ENCODE measurements at places on chromosomes 12 and 14.

DNA sequence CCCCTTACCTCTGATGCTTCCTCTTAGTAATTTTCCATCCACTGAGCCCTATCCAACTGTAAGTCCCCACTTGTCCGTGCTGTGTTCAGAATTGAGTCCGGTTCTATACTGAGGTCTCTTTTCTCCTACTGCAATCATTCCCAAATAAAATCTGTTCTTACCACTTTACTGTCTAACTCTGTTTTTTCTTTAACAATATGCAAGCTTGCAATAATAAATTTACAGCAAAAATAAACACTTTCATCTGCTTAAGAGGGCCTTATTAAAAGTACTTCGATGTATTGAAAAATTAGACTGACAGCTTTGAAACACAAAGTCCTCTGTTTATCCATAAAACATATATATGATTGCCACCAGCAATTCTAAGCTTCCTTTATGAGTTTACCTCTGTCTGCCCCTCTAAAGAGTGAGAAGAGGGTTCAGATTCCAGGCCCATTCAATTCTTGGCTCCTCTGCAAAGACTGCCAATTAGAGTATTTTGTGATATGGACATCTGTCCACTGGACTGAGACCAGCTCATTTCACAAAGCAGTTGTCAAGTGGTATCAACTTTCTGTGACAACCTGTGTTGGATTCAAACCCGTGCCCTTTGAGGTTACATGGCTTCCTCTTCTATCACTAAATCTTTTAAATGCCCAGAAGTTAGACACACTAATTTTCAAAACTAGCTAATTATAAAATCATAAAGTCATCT is 39.9 kb upstream of the G2E3 start:
- DNase-seq: no peak

DNA sequence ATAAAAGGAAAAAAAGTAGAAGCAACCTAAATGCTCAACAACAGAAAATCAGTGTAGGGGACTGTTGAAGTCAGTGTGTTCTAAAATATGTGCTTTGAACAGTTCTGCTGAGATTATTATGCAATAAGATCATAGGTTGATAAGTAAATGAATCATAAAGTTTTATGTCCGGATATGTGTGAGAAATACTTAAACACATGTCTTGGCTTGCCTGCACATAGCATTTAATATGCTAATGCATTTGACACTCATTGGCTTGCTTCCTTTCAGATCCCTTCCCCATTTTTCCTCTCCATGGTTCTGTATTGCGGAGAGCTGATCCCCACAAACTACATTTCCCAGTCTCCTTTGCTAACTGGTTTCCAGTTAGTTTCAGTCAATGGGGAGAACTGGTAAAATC is 573.8 kb upstream of the TBX3 start:
- DNase-seq: no peak

GRCh38 chr12:30631740-30632139 is 63.9 kb downstream of the IPO8 start:
- DNase-seq: no peak

DNA sequence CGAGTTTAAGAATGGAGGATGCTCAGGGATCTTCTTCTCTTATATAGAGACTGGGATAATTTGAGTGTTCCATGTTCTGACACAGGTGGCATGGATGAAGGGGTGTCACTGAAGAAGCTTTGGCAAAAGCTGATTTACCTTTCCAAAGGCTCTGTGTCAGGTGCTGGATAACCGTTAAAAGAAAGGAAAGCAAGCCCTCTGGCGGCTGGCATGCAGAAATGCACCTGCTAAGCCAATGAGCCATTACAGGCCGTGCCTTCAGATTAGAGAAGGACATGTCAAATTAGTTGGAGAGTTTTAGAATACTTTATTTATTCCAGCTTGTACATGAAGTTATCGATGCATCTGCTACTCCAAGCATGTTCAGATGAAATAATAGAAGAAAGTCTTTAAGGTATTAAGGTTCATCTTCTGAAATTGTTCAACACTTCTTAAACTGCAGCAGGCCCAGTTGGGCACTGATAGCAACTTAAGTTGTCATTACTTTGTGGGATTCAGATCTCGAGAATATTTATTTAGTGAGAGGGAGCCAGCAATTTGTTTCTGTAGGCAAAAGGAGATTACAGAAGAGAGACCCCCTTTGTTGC is 678.2 kb downstream of the NRXN3 start:
- DNase-seq: peak; percentile 57

GRCh38 chr14:90739318-90740068 is 76.7 kb downstream of the TTC7B start:
- DNase-seq: no peak
